ENCODE measurements at places on chromosomes 12 and 14.

DNA sequence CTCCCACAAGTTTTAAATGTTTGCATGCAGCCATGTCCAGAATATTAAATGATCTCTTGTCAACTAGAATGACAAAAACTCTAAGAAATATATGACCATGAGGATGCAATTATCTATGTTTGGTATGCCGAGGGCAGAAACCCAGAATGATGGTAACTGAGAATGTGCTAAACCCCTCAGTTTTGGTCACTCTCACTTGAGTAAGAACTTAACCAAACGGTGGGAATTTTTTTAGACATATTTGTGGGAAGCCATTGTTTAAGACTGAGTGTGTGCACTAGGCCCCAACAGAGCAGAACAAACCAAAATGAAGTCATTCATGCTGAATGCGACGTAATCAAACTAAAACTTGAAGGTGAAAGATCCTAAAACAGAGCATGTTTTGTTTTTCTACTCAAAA is 1927.9 kb upstream of the SEL1L start:
- no peak for DNase-seq

GRCh38 chr14:96363751-96364336 is 518 bp downstream of the GSKIP start:
- no peak for DNase-seq

GRCh38 chr14:87758876-87759275 is 234.1 kb downstream of the GALC start:
- DNase-seq, result no peak

DNA sequence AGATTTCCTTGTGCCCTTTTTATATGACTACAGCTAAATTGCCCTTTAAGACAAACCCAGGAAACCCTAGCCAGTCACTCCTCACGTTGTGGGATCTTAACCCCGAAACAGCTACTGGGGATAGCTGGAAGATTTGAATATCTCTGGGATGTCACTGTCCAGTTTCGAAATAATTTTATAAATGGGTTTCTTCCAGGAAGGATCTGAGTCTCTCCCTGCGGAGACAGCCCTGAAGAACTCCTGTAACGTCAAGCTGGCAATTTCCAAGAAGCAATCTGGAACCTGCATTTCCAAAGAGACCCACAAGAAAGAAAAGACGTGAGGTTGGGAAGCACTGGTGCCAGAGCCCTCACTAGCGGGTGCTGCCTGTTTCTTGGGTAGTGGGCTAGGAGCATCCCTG is 20.9 kb downstream of the PROX2 start:
- DNase-seq, result no peak

- no peak for DNase-seq
These were observed 143.2 kb downstream of the ZFP36L1 start for GRCh38 chr14:68649476-68650189.

GRCh38 chr12:115983226-115983798 is 294.2 kb downstream of the MED13L start:
- no peak for DNase-seq

GRCh38 chr12:127911291-127911690 is 355.7 kb upstream of the TMEM132C start:
- no peak for DNase-seq

Data from KG1 (cell line).